Right forelimb (tissue), 1 donor: ENCODE measurements at places on chromosomes 2 and 18.

DNA sequence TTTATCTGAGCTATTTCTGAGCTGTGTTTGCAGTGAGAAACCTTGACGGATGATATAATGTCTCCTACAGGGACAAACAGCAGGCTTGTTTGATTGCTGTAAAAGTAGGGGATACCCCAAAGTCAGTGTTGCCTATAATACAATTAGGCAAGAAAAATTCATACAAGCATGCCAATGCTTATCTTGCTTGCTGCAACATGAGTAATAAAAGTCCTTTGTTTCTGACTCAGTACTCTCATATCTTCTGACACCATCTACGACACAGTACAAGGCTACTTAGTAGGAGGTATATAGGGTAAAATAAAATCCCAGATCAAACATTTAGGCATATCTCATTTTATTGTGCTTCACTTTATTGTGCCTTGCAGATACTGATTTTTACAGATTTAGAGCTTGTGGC, 33.0 kb downstream of the ERBB4 start:
- no peak for DNase-seq

DNA sequence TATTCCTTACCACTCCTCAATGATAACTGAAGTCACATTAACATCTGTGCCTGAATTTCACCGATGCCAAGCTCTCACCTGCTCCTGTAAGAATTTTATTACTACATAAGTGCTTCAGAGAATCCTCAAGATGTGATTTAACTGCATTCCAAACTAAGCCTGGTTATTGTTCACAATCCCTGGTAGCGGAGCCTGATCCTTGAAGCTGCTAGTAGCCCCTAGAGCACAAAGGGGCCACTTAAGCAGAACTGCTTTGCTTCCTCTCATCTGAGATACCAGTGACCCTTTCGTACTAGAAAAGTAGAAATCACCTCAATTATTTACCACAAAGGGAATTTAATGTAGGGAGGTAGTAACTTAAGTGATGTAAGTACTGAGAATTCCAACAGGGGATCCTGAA, 529.6 kb downstream of the CPS1 start:
- DNase-seq = no peak

GRCh38 chr2:175889701-175890302, 112.3 kb downstream of the LNPK start:
- DNase-seq = no peak

GRCh38 chr2:113164215-113164929, 9.4 kb upstream of the PSD4 start:
- no peak for DNase-seq

DNA sequence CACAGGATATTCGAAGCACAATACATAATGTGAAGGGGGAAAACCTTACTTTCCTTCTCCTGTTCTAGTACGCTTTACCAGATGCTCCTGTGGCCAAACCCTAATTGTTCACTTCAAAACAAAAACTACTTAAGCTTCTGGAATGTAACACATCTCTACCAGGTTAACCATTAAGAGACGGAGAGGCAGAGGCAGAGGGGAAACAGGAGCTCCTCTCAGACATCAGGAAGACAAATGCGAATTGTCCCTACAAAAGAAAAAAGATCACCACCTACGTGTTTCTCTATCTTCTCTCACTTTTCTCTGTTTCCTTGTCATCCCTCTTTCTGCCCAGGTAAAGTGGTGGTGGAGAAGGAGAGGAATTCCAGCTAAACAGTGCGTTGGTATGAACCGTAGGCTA, 266.8 kb downstream of the NRXN1 start:
- DNase-seq = no peak
